A549 treated with Hydrocortisone at 1 μM for 4 hours (cell line): ENCODE measurements at places on chromosomes 16 and 17. TPM values are rescaled to one million over a fixed set of nuclear protein-coding genes. Genes with fewer than 3 reads are reported as not detected.

Gene SP2
- total RNA-seq, result 17.5 to 19.2 TPM (median 17.6 TPM) in 5 replicates

Gene KRT31
- not detected in 5 replicates for total RNA-seq

Gene TRIM72
- total RNA-seq, result 0.01 to 0.10 TPM (median 0.05 TPM) in 5 replicates

Gene RAMP2
- total RNA-seq, result 0.75 to 1.2 TPM (median 1.0 TPM) in 5 replicates

Gene RNF43
- 0.18 to 0.45 TPM (median 0.24 TPM) in 5 replicates for total RNA-seq

Gene ZFPM1
- total RNA-seq, result 4.2 to 7.1 TPM (median 6.6 TPM) in 5 replicates

Gene SMPD3
- total RNA-seq, result 0.13 to 0.25 TPM (median 0.16 TPM) in 5 replicates

Gene CIITA
- total RNA-seq, result 0.03 to 0.15 TPM (median 0.13 TPM) in 5 replicates

Gene SULT1A1
- 5.2 to 6.5 TPM (median 6.0 TPM) in 5 replicates for total RNA-seq

Gene CHST4
- total RNA-seq, result 0.05 to 0.09 TPM (median 0.08 TPM) in 3 of 5 replicates, not detected in the others

Gene MAF
- 0.23 to 0.66 TPM (median 0.34 TPM) in 5 replicates for total RNA-seq

Gene CAPNS2
- not detected in 5 replicates for total RNA-seq

Gene CSH1
- not detected in 5 replicates for total RNA-seq

Gene KRTAP4-1
- 0.10 to 0.29 TPM (median 0.16 TPM) in 3 of 5 replicates, not detected in the others for total RNA-seq

Gene MAP3K3
- 13.2 to 19.5 TPM (median 17.5 TPM) in 5 replicates for total RNA-seq

Gene EMP2
- 32.1 to 47.2 TPM (median 42.2 TPM) in 5 replicates for total RNA-seq

Gene SYT17
- 9.9 to 13.8 TPM (median 12.6 TPM) in 5 replicates for total RNA-seq

Gene HP
- not detected in 5 replicates for total RNA-seq

Gene STAT5A
- 5.7 to 7.7 TPM (median 6.3 TPM) in 5 replicates for total RNA-seq

Gene MYOCD
- total RNA-seq, result 0.71 to 1.4 TPM (median 0.92 TPM) in 5 replicates

Gene B4GALNT2
- total RNA-seq, result 0.22 to 0.36 TPM (median 0.23 TPM) in 5 replicates

Gene HBQ1
- 3.7 to 8.3 TPM (median 6.4 TPM) in 5 replicates for total RNA-seq

Gene PLXDC1
- 0.02 to 0.33 TPM (median 0.14 TPM) in 5 replicates for total RNA-seq

Gene ACSM5
- total RNA-seq, result not detected in 5 replicates

Gene TP53TG3F
- total RNA-seq, result 0.08 to 0.25 TPM (median 0.17 TPM) in 5 replicates

Gene ASPHD1
- total RNA-seq, result 15.8 to 26.9 TPM (median 23.3 TPM) in 5 replicates

Gene ZNF19
- 1.5 to 2.9 TPM (median 1.9 TPM) in 5 replicates for total RNA-seq

Gene CSH2
- not detected in 5 replicates for total RNA-seq

Gene ABCA10
- total RNA-seq, result 0.03 to 0.16 TPM (median 0.07 TPM) in 5 replicates

Gene CACNA1H
- total RNA-seq, result 13.0 to 17.0 TPM (median 15.9 TPM) in 5 replicates

Gene CCL17
- not detected in 5 replicates for total RNA-seq

Gene CES5A
- not detected in 5 replicates for total RNA-seq

Gene CBLN1
- 0.13 to 0.29 TPM (median 0.15 TPM) in 4 of 5 replicates, not detected in the other for total RNA-seq

Gene ICAM2
- total RNA-seq, result not detected in 5 replicates

Gene KRTAP4-7
- not detected in 5 replicates for total RNA-seq

Gene EPX
- not detected in 5 replicates for total RNA-seq

Gene TBC1D26
- 0.07 TPM in 1 of 5 replicates, not detected in the others for total RNA-seq

Gene GFER
- 25.6 to 46.4 TPM (median 39.9 TPM) in 5 replicates for total RNA-seq

Gene MYL4
- total RNA-seq, result 0.21 TPM in 1 of 5 replicates, not detected in the others

Gene TM4SF5
- 0.21 to 1.0 TPM (median 0.47 TPM) in 5 replicates for total RNA-seq

Gene BRICD5
- total RNA-seq, result 3.7 to 4.9 TPM (median 4.6 TPM) in 5 replicates

Gene ST6GALNAC2
- 0.23 to 0.58 TPM (median 0.53 TPM) in 5 replicates for total RNA-seq
